Stimulated activated effector memory CD8-positive, alpha-beta T cell treated with anti-CD3 and anti-CD28 coated beads, Interleukin-12 subunit alpha, Interleukin-12 subunit beta, amount 100 ng/mL, for 72 hours (primary cell): ENCODE measurements at places on chromosomes 12 and 14.

GRCh38 chr14:74401504-74402241 is 24.3 kb downstream of the SYNDIG1L start:
- DNase-seq: peak; percentile 29

DNA sequence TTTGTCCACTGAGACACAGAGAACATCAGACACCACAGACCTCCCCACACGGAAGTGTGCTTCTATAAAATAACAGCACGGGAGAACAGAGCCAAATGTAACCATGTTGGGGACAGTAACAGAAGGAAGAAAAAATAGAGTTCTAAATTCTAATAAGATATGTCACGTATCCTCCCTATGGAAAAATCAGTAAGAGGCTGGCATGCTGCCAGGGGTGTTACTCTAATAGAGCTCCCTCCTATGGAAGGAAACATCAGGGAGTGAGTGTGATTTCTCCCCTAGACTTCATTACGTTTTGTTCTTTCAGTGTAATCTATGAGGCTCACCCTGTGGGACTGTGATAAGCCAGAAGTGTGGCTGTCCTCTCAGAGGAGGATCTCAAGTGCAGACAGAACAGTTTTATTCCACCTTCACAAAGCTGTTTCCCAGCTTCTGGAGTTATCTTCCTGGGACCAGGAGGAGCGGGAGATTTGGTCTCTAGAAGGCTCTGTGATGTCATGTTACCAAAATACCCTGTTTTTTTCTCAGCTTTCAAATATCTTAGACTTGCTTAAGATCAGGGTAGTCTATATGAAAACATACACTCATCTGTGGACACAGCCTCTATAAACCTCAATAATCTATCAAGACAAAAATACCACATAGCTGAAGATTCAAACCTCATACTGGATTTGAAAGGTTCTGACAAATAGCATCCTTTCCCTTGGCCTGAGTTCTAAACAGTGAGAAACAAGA is 69.3 kb downstream of the ZFC3H1 start:
- DNase-seq: no peak

DNA sequence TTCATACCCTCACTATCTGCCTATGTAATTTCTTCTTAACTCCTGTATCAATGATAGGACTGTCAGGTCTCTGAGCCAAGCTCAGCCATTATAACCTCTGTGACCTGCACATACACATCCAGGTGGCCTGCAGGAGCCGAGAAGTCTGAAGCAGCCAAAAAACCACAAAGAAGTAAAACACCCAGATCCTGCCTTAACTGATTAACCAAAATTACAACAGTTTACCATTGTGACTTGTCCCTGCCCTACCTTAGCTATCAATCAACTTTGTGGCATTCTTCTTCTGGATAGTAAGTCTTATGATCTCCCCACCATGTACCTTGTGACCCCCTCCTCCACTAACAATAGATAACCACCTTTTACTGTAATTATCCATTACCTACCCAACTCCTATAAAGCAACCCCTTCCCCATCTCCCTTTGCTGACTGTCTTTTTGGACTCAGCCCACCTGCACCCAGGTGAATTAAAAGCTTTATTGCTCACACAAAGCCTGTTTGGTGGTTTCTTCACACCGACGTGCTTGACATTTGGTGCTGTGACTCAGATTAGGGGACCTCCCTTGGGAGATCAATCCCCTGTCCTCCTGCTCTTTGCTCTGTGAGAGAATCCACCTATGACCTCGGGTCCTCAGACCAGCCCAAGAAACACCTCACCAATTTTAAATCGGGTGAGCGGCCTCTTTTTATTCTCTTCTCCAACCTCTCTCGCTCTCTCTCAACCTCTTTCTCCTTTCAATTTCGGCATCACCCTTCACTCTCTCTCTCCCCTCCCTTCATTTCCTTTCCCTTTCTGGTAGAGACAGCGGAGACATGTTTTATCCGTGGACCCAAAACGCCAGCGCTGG is 11.5 kb upstream of the LGMN start:
- DNase-seq: no peak

- no peak for DNase-seq
Measured at GRCh38 chr12:17214929-17215328, 609.0 kb upstream of the LMO3 start.

DNA sequence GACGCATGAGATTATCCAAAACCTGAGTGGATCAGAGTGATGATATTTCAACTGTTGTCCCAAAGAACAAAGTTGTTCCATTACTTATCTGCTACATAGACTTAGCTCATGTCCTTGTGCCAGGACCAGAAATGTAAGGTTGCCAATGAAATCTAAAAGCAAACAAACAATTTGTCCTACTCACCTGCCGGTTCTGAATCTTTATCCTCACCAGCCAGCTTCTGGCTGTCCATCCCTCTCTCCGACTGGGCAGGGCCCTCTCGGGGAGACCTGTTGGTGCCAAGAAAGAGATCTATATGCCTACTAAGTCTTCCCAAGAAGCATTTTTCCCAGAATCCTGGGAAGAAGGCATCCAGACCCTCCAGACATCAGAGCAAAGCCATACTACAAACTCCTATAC is 5.5 kb downstream of the KMT2D start:
- DNase-seq: no peak

GRCh38 chr12:124869059-124869665 is 5.5 kb upstream of the SCARB1 start:
- no peak for DNase-seq

GRCh38 chr14:98949051-98949450 is 322.9 kb downstream of the BCL11B start:
- no peak for DNase-seq

DNA sequence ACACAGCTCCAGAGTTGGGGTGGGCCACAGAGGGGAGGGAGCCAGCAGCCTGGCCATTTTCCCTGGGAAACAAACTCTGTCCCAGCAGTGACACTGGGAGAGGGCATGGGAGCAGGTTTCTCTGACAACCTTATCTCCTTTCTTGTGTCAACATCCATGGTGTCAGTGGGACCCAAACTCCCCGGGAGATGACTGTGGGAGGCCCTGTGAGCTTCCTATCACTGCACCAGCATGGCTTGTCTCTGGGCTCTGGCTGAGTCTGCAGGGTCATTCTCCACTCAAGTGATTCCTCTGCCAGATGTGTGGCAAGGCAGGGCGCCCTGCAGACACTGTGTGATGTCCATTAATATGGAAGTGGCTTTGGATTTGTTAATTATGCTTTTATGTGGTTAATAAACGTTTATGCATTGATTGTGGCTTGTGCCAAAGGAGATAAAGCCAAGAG is 10.1 kb downstream of the LRTM2 start:
- no peak for DNase-seq

DNA sequence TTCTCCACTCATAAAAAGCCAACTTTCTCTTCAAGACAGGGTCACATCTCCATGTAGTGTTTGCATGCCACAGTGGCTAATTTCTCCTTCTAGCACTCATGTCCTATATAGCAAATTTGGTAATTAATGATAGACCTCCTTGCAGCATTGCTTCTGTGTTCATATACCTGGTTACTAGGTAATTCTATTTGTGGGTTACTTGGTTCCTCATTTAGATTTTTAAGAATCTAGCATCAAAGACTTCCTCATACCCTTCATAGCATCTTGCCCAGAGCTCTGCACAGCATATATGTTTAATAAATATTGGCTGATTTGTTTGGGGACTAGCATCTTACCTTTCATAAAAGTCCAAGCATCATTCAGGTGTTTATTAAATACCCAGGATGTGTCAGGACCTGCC is 152.1 kb downstream of the DUSP6 start:
- no peak for DNase-seq

GRCh38 chr12:121238086-121238485 is 28.2 kb downstream of the P2RX4 start:
- no peak for DNase-seq

DNA sequence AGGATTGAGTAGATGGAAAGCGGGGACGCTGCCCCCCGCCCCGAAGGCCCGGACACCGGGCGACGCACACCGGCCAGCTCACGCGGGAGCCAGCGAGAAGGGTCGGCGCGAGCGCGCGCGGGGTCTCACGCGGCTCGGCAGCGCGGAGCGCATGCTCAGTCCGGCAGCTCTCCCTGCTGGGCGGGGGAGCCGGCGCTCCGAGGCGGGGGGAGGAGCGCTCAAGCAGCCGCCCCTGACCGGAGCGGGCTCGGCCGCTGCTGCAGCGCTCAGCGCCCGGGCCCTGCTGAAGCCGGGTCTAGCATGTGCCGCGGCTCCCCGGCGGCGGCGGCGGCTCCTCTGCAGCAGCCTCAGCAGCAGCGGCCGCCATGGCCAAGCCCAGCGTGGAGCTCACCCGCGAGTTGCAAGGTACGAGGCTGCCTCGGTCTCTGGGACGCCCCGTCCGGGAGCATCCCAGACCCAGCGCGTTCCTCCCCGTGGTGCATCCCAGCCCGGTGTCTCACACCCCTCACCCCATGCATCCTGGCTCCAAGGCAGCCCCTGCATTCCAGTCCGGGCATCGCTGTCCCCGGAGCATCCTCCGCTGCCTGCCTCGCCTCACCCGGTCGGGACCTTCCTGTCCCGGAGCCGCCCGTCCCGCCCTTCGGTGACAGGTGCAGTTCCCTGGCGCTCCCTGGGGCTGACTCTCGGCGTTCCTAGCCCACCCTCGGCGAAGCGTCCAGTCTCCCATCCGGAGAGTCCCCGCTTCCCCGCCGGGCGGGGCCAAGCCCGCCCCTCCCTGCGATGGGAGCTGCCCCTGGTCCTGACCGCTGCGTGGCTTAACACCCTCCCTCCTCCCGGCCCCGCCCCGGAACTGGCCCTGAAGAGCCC is at the start of gene CARMIL3:
Gene CARMIL3 (plus strand): TSS at position 221 of the 867 bp plus-strand sequence. CDS start 145 bp downstream, at position 366.
- peak; percentile 59 for DNase-seq

DNA sequence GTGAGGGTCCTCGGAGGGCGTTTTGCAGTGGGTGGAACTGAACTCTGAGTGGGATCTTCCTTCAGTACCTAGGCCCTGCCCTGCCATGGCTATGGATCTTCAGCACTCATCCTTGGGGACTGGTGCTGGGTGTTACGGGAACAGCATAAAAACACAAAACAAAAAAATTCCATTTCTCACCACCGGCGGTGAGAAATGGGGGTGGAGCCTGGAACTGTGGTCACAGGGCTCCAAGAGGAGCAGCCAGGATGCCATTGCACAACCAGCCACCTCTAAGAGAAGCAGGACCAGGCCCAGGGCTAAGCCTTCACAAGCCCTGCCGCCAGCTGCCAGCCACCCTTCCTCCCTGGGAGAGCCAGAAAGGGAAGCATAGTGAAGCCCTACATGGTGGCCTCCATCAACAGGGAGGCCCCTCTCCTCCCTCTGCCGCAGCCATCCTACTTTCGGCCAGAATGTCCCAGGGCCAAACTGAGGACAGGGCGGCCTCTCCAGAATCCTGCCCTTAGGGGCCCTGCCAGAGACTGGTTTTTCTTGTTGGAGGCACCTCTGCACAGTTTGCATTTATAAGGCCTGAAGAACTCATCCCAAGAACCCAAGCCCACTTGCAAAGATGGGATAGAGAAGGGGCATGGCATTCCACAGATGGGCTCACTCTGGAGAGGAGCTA is 76.5 kb downstream of the VCPKMT start:
- no peak for DNase-seq

DNA sequence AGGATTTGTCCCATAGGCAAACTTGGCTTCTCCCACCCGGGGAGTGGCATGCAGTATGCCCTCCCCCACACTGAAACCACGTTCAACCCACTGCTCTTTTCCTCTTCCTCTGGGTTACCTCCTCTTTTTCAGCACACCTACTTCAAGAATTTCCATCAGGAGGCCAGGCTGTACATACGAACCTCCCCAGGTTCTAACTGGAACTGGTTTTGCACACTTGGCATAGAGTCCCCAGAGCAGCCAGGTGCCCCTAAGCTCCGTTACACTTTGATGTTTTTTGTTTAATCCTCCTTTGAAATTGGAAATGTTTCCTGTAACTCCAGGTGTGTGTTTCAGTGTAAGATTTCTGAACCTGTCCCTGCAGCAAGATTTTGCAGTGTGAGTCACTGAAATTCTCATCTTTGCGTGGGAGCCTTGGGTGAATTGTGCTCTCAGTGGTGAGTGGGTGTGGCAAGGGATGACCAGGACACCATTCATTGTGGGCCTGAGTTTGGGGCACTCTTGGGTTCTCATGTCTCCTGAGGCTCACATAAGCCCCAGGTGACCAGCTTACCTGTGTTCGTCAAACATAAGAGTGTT is 18.2 kb downstream of the CD9 start:
- DNase-seq: no peak

- DNase-seq: peak; percentile 25
Measured at GRCh38 chr14:91108941-91109611, 4.8 kb upstream of the DGLUCY start.

GRCh38 chr12:75725521-75726111 is 214.2 kb upstream of the KRR1 start:
- DNase-seq: no peak

DNA sequence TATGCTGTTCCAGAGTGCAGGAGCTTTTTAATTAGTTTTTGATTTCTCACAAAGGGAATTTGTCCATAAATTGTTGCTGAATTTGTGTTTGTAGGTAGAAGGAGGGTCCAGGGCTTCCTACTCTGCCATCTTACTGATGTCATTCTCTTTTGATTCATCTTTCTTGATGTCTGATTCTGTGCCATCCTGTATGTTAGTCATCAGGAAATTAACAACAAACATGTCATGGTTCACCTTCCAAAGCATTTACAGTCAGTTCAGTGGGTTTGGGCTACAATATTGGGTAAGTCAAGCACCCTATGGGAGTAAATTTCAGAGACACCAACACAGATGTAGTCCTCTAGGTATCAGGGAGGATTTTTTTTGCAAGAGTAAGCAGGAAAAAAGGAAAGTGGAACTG is 135.2 kb upstream of the SLC38A2 start:
- DNase-seq: no peak

- no peak for DNase-seq
Measured at GRCh38 chr14:104314251-104314941, 176.0 kb downstream of the KIF26A start.

- DNase-seq: no peak
Measured at GRCh38 chr14:89292579-89293313, 124.3 kb downstream of the FOXN3 start.

DNA sequence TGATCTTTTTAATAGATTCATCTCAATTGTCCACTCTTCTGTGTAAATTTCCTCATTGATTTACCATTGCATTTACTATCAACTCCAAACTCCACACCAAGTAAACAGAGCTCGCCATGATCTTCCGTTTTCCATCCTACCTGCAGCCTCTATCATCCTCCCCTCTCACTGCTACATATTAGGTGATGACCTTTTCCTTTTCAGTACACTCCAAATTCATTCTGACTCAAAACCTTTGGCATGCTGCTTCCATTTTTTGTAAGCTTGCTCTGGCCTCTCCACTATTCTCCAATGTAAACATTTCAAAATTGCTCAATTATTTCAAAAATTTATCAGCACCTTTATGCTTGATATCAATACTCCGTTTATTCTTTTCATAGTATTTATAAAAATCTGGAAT is 40.2 kb upstream of the PZP start:
- DNase-seq: no peak

GRCh38 chr14:94000267-94000666 is 3.2 kb downstream of the CCDC197 start:
- DNase-seq: no peak

GRCh38 chr12:19529951-19530636 is 90.8 kb downstream of the AEBP2 start:
- DNase-seq: no peak

DNA sequence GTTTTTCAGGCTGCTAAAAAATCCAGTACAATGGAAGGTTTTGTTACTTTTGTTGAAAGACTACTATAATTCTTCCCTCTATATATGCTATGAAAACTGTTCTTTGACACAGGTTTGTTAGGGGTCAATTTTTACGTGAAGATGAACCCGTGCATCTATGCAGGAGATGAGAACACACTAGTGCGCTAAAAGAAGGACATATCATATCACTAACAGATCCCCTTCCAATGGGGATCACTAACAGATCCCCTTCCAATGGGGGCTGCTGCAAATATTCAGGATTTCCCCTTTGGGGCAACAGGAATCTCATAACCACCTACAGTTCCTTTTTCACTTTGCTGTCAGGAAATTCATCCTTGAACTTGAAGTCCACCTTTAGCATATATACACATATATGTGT is 75.1 kb downstream of the CLMN start:
- no peak for DNase-seq
